PC-9 (cell line): ENCODE measurements at places on chromosomes 2 and 18.

GRCh38 chr18:79424008-79424565, 28.4 kb downstream of the NFATC1 start:
- DNase-seq: no peak

DNA sequence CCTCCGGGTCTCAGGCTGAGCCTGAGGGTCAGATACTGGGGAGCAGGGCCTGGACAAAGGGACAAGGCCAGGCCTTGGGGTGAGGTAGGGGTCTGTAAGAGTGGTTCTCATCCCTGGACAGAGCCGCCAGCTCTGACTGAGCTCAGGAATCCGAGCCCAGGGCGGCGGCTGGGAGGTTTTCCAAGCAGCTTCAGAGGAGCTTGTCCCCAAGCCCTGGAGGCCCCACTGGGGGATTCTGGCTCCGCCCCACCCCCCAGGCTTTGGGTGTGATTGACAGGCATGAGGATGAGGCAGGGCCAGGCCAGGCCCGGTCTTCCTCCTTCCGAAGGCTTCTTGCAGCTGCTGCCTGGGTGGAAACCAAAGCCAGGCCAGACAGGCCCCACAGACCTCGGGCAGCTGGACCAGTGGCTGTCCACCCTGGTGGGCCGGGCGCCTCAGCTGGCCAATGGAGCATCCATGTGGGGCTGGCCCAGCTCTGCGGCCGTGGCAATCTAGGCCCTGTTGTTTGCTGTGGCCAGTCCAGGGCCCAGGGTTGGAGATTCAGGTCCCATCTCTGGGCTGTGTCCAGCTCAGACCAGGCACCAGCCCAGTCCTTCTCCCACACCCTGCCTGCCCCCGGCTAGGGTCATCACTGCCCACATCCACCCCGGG, 23.1 kb upstream of the GPC1 start:
- no peak for DNase-seq

GRCh38 chr2:41000374-41000773, 548.5 kb upstream of the SLC8A1 start:
- no peak for DNase-seq

GRCh38 chr2:231063347-231063746, 6.7 kb downstream of the PSMD1 start:
- no peak for DNase-seq

- no peak for DNase-seq
These were observed 442.6 kb downstream of the CMPK2 start for GRCh38 chr2:6423157-6423556.

DNA sequence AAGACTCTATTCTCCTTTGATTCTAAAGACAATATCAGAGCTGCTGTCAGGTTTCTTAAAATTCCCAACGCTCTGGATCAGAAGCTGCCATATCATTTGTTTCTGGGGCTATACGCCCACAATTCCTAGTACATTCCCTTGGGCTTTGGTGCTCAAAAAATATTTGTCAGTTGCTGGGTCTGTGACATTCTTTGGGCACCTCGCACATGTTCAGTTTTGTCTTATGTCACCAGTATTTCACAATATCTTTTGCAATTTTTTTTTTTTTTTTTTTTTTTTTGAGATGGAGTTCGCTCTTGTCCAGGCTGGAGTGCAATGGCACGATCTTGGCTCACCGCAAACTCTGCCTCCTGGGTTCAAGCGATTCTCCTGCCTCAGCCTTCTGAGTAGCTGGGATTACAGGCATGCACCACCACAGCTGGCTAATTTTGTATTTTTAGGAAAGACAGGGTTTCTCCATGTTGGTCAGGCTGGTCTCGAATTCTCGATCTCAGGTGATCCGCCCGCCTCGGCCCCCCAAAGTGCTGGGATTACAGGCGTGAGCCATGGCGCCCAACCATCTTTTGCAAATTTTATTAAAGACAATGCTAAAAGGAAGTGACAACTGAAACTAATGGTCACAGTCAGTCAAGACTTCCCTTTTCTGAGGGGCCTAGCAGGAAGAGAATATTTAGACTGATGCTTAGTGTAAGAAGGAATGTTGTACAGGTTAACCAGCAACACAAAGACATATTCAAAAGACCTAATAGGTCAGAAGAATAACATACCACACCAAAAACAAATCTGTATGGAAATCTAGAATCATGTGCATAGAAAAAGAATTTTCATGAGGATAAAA, 6.8 kb downstream of the ZNF397 start:
- DNase-seq: no peak

GRCh38 chr2:151560289-151560688, 150.6 kb downstream of the RIF1 start:
- DNase-seq: no peak

- DNase-seq: no peak
These were observed 78.5 kb downstream of the SPHKAP start for GRCh38 chr2:228102949-228103348.

- no peak for DNase-seq
These were observed 262.4 kb downstream of the INSIG2 start for GRCh38 chr2:118350621-118351020.

GRCh38 chr2:50118905-50119702, 912.8 kb downstream of the NRXN1 start:
- DNase-seq: no peak

DNA sequence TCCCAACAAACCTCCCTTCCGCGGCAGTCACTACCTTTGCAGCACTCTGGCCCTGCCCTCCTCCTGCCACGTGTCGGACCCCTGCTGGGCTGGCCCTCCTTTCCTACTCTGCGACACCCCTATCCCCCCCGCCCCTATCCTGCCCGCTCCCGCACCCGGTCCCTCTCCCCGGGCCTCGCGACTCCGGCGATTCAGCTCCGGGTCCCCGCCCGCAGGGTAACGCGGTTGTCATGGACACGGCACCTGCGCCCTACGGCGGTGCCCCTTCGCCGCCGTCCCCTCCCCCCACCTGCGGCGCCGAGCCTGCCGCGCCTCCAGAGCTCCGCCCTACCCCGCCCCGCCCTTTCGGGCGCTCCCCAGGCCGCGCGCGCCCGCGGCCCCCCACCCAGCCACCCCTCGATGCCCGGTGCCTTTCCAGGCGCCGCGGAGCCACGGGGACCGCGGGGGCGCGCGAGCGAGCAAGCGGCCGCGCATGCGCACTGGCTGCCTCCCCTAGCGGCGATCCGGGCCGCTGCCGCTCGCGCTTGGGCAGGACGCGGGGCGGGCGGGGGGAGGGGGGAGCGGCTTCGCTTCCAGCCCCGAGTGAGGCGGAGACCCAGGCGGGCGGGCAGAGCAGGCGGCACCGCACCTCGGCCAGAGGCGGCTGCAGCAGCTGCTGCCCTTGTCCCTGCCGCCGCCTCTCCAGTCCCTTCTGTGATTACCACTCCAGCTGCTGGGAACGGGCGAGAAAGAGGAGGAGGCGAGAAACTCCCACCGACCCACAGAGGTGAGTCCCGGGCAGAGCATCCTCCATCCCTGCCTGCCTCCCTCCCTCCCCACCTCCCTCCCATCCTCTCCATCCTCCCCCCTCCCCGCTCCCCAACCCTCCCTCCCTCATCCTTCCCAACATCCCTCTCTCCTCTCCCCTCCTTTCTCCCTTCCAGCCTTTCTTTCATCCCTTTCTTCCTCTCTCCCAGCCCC, at the start of gene CTNNA2:
TSS of gene CTNNA2 (plus strand) at position 610 of the 960 bp plus-strand sequence.
- no peak for DNase-seq

GRCh38 chr2:196468394-196468793, 171.1 kb upstream of the CCDC150 start:
- DNase-seq: no peak

DNA sequence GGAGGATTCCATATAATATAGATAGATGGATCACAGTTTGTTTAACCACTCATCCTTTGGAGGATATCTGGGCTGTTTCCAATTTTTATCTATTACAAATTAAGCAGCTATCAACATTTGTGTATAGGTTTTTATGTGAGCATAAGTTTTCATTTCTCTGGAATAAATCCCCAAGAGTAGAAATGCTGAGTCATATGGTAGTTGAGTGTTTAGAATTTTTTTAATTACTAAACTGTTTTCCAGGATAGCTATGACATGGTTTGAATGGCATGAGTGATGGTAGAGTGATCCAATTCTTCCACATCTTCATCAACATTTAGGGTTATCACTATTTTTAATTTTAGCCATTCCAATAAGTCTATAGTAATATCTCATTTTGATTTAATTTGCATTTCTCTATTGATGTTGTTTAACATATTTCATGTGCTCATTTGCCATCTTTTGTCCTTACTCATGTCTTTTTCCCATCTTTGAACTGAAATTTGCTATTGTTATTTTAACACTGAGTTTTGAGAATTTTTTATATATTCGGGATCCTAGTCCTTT, 31.4 kb downstream of the ABCB11 start:
- DNase-seq: no peak

GRCh38 chr2:181138816-181139215, 158.4 kb downstream of the UBE2E3 start:
- peak; percentile 49 for DNase-seq

DNA sequence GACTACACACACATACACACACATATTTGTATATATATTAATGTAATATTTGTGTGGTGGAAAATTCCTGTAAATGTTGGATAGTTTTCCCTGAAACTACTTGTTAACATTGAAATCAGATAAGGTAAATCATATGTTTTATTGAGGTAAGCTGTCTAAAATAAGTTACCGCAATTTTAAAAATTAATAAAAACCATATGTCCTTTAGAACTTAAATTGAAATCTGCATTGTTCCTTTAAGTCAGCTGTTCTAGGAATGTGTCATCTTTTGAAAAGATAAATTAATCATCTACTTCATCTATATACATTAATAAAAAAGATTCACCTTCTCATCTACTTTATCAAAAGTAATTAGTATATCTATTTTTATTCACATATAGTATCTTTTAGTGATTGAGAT, 102.0 kb downstream of the CSRNP3 start:
- DNase-seq: no peak

DNA sequence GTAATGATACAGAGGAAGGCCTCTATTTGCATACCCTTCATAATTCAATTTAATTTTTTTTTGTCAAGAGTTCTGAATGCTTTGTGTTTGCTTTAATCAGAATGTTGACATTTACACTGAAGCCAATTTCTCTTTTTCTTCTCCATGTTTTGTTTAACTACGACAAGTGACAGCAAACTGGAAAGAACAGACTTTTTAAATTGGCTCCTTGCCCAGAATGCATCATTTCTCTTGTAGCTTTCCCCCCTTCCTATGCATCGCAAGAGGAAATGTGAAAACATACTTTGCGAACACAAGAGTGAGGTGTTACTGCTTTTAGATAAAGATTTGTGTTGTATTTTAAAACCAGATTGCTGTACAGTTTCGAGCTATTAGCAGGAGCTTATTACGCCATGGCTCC, 955.2 kb upstream of the CELF4 start:
- DNase-seq: no peak

DNA sequence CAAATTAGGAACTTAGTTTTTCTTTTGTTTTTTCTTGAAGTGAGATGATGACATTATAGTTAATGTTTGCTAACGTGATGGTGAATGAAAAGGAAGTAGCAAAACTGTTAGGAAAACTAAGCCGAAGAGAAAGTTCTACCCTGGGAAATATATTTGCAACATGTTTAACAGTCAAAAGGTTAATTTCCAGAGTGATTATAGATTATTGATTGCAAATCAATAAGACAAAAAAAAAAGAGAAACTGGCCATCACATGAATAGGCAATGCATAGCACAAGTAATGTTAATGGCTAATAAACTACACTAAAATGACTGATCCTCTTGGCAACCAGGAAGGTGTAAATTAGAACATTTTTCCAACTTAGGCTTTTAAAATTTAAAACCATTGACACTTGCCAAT, 26.0 kb upstream of the AMMECR1L start:
- no peak for DNase-seq

DNA sequence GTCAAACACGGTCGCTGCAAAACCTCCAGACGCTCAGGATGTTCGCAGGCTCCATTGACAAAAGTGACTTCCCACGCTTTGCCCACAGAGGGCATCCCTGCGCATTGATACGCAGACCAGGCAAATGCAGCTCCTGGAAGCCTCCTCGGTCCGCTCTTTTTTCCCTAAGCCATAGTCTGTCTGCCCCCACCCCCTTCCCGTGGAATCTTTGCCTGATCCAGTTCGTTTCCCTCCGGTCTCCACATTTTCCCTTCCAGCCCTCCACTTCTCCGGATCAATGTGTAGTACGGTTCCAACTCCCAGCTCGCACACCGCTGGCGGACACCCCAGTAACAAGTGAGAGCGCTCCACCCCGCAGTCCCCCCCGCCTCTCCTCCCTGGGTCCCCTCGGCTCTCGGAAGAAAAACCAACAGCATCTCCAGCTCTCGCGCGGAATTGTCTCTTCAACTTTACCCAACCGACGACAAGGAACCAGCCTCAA, at the start of gene DCC:
TSS of gene DCC (plus strand) at position 307 of the 481 bp plus-strand sequence. CDS start 591 bp downstream, outside the sequence.
- DNase-seq: no peak

DNA sequence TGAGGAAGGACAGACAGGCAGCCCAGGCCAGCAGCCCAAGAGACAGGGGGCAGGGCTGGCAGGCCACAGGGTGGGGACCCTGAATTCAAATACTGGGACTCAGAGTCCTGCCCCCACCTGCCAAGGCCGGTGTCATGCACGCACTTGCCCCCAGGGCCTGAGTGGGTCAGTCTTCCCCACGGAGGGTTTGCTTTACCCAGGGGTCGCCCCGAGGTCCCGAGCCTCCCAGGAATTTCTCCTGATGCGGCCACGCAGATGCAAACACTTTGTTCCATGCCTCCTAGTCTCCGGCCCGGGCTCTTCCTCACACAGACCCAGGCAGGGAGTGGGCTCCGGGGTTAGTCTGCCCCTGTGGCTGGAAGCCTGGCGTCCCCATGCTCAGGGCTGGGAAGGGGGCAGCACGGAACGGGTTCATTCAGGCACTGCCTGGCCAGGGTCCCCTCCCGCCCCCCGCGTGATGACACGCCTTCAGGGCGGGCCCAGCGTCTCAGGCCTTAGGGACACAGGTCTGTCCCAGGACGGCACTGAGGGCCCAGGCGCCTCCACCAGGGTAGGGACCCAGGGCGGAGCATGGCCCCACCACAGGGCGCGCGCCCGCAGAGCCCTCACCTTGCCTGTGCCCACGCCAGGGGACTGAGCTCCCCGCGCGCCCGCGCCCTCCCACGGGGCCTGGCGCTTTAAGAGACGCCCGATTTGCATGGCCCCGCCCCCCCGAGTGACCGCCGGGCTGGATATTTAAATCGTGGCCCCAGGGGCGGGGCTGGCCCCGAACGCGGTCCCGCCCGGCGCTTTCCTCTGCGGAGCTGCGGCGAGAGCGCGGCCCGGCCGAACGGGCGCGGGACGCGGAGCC, at the start of gene SNED1:
TSS of gene SNED1 (plus strand) at position 763 of the 850 bp plus-strand sequence. CDS start 220 bp downstream, outside the sequence.
- peak; percentile 94 for DNase-seq

DNA sequence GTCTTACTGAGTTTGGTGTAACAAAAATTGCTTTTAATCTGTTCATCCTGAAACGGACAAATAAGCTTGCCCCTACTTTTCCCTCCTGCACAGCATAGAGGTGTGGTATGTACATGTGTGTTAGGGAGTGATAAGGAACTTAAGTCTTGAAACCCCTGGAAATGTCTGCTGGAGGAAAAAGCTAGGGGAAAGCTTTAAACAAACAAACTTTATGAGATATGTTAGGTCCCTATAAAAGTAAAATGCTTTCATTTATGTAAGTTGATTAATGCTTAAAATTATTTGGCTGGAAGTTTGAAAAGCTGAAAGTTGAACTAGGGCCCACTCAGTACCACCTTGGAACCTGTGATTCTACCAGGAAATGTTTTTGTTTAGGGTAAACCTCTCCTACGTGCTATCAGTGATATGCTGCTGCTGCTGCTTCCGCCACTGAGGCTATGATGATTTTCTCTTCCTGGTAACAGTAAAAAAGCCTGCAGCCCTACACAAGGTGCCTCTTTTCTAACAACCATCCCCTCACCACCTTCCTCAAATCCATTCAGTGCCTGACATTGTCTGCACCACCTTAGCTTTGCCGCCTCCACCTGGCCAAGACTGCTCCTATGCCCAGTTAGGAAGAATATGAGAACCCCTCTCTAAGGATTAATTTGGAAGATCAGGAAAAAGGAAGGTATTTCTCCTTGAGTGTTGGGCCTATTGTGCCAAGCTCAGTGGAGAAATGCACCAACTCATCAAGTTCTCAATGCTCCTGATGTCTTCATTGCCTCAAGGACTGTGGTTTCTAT, 2.5 kb upstream of the YES1 start:
- DNase-seq: no peak
